Breast epithelium (tissue), 4 donors: ENCODE measurements at places on chromosomes 13 and 19. TPM values are rescaled to one million over a fixed set of nuclear protein-coding genes. Genes with fewer than 3 reads are reported as not detected.
A peak's percentile ranks its signal among the peaks of the same experiment; 100 is the strongest.

DNA sequence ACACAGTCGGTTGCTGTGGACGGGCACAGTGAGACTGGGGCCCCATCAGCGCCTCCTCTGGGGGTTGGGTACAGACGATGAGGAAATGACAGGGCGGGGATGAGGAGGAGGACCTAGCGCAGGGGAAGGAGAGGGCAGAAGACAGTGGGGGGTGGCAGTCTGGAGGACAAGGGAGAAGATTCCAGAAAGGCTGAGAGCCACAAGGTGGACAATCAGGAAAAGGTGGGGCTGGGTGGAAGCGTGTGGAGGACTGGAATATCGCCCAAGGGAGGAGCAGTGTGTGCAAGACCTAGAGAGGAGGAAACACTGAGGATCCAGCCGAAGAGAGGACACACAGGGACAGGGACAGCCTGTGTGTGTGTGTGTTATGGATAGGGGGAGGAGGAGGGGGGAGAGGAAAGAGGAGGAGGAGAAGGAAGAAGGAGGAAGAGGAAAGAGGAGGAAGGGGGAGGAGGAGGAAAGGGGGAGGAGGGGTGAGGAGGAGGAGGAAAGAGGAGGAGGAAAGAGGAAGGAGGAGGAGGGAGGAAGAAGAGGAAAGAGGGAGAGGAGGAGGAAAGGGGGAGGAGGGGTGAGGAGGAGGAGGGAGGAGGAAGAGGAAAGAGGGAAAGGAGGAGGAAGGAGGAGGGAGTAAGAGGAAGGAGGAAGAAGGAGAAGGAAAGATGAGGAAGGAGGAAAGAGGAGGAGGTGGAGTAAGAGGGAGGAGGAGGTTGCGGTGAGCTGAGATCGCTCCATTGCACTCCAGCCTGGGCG, 15.8 kb upstream of the GARIN5A start:
- H3K27ac ChIP-seq = no peak overlapping the region
- H3K27me3 ChIP-seq = no peaks in the 10 kb centered on the region
- no peaks in the 10 kb centered on the region for H3K36me3 ChIP-seq
- H3K4me1 ChIP-seq = no peaks in the 10 kb centered on the region
- H3K4me3 ChIP-seq = no peak overlapping the region

GRCh38 chr19:42242069-42242511, 312 bp downstream of the GSK3A start:
- no peak for DNase-seq
- peak overlapping the region; percentile 92 for H3K4me3 ChIP-seq
- H3K27ac ChIP-seq = peak overlapping the region; percentile 97
- no peaks in the 10 kb centered on the region for H3K27me3 ChIP-seq
- H3K4me1 ChIP-seq = peaks cover 9% of the 10 kb centered on the region

- DNase-seq = no peak
- H3K4me1 ChIP-seq = no peaks in the 10 kb centered on the region
- no peaks in the 10 kb centered on the region for H3K36me3 ChIP-seq
- H3K27me3 ChIP-seq = no peaks in the 10 kb centered on the region
These were observed 148.3 kb downstream of the PDS5B start for GRCh38 chr13:32734511-32734910.

KLK14 gene
- total RNA-seq = 0.98 TPM

ELSPBP1 gene
- not detected for total RNA-seq

DNA sequence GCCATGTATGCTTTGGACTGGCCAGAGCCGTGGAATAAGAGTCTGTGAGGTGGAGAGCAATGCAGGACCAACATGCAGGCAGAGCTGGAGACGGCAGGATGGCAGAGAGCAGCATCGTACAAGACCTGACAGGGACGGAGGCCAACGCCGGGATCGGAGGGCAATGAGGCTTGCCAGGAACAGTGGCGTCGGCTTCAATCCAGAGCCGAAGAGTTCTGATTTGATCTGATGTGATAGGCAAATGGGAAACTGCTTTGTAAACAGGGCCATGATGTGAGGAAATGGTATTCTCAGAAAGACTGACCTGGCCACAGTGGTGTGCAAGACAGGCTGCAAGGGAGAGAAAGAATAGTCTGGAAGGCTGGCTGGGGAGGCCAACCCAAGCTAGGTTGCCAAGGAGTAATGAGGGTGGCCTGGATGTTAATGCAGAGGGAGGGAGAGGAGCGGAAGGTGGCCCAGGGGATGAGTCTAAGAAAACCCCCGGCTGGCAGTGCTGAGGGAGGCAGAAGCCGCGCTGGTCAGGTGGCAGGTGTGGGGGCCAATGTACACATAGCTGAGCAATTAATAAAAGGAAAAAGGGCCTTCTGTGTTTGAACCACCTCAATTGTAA, 26.7 kb downstream of the RCBTB2 start:
- DNase-seq = no peak
- peak overlapping the region; percentile 3 for H3K4me3 ChIP-seq
- peak overlapping the region; percentile 92 for H3K27ac ChIP-seq
- no peaks in the 10 kb centered on the region for H3K27me3 ChIP-seq

- H3K4me1 ChIP-seq = no peaks in the 10 kb centered on the region
- H3K27me3 ChIP-seq = no peaks in the 10 kb centered on the region
- no peak overlapping the region for H3K27ac ChIP-seq
- no peak for DNase-seq
These were observed 352.0 kb downstream of the MYO16 start for GRCh38 chr13:108981407-108981806.

BRSK1 gene
- total RNA-seq = 4.6 TPM

DNA sequence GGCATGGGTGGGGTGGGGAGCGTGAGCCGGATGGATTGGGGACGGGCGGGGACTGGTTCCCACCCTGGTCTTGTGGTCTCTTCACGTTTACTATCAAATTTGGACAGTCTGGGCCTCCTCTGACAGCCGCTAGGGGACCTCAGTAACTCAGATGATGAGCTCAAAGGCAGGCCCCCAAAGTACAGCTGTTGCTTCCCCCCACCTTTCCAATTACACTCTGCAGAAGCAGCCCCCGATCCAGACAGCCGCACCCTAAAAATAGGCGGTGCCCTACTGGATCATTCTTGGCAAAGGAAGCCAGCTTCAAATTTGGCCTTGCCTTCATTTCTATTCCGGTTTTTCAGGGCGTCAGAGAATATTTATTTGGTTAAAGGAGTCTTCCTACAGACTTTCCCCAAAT, 1.9 kb upstream of the FOXO1 start:
- H3K4me3 ChIP-seq = no peak overlapping the region
- peak overlapping the region; percentile 40 for H3K27ac ChIP-seq
- no peak for DNase-seq

GSX1 gene
- total RNA-seq = not detected

DNA sequence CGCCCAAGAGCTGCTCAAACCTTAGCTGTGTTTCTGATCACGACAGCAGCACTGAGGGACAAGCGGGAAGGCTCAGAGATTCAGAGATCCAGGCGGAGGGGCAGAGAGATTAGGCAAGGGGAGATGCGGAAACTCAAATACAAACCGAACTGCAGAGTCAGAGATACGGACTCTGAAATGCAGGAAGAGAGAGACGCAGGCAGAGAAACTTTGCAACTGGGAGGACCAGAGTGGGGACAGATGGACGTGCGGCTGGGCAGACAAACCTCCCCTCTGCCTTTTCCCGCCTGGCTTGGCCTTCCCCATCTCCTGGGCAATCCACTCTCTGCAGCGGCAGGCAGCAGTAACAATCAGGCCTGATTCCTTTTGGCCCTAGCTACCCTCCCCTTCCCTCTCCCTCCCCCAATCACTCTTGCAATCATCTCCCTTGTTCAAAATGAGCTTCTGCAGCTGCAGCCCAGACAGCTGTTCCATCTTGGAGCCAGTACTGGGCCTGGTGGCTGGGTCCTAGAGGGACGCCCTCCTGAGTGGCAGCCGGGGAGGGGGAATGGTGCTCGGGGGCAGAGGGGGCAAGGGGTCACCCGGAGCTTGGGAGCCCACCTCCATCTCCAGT, 29.7 kb downstream of the OLFM2 start:
- H3K27me3 ChIP-seq = no peaks in the 10 kb centered on the region
- DNase-seq = no peak
- no peak overlapping the region for H3K27ac ChIP-seq
- H3K4me1 ChIP-seq = no peaks in the 10 kb centered on the region
